Cardiac muscle cell (in vitro differentiated cells and primary cell): ENCODE measurements at places on chromosomes 1 and 21. TPM values are rescaled to one million over a fixed set of nuclear protein-coding genes. Genes with fewer than 3 reads are reported as not detected.
A peak's percentile ranks its signal among the peaks of the same experiment; 100 is the strongest.

- peak; percentile 15 for DNase-seq
- H3K36me3 ChIP-seq, result peaks cover 34% of the 10 kb centered on the region
- peak overlapping the region; percentile 7 for H3K27ac ChIP-seq
- no peak overlapping the region for H3K4me3 ChIP-seq
Measured at GRCh38 chr21:37139902-37140301, 66.8 kb downstream of the TTC3 start.

Gene CHIA
- not detected in 2 replicates for total RNA-seq

- H3K27ac ChIP-seq, result no peak overlapping the region
- H3K27me3 ChIP-seq, result no peaks in the 10 kb centered on the region
- peak; percentile 95 for DNase-seq
- no peaks in the 10 kb centered on the region for H3K36me3 ChIP-seq
Measured at GRCh38 chr1:203480525-203481084, 5.0 kb downstream of the PRELP start.

Gene KRTAP13-2
- not detected in 2 replicates for total RNA-seq

- no peak within 1 kb of the TSS for H3K27ac ChIP-seq
- no peaks in the 10 kb centered on the region for H3K36me3 ChIP-seq
- peak; percentile 9 for DNase-seq
- peaks cover 88% of the 10 kb centered on the region for H3K27me3 ChIP-seq
- H3K4me1 ChIP-seq, result no peaks in the 10 kb centered on the region
Measured at GRCh38 chr1:110674337-110675059, at the start of gene KCNA3. KCNA3 (minus strand) TSS chr1:110674940; CDS start chr1:110674809, 131 bp downstream.

DNA sequence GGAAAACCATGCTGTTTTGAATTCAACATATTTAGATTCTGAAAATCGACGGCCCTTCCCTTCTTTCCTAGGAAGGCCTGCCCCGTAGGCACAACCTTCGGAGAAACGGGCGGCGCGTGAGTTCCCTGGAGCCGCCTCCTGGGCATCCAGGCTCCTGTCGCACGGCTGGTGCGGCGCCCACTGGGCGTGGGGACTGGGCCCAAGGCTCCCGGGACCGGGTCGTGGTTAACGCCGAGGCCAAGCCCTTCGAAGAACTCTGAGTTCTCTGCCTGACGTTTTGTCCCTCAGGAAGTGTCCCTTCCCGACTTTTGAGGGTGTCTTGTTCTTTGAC is 19.2 kb upstream of the TBX15 start:
- no peaks in the 10 kb centered on the region for H3K4me1 ChIP-seq
- no peak overlapping the region for H3K27ac ChIP-seq
- H3K27me3 ChIP-seq, result peaks cover 99% of the 10 kb centered on the region
- no peaks in the 10 kb centered on the region for H3K36me3 ChIP-seq

Gene IRF6
- total RNA-seq, result 1.4 and 2.6 TPM in 2 replicates

Gene OR2AK2
- not detected in 2 replicates for total RNA-seq

DNA sequence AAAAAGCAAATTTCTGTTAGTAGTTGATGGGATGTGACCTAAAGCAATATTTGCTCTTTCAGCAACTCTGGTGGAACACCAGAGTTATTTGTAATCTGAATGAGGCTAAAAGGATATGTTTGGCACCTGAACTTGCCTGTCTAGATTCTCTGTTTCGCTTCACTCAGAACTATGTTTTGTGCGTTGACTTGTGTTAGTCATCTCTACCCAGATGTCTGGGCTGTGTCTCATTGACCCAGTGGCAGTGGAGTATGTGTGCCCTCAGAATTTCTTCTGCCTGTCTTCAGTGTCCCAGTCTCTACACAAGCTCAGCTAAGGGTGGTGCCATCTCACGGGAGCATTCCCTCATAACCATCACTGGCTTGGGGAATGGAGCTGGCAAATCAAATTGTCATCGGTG is 13.9 kb downstream of the KCNK1 start:
- no peak for DNase-seq
- H3K27me3 ChIP-seq, result no peaks in the 10 kb centered on the region
- H3K36me3 ChIP-seq, result no peaks in the 10 kb centered on the region

DNA sequence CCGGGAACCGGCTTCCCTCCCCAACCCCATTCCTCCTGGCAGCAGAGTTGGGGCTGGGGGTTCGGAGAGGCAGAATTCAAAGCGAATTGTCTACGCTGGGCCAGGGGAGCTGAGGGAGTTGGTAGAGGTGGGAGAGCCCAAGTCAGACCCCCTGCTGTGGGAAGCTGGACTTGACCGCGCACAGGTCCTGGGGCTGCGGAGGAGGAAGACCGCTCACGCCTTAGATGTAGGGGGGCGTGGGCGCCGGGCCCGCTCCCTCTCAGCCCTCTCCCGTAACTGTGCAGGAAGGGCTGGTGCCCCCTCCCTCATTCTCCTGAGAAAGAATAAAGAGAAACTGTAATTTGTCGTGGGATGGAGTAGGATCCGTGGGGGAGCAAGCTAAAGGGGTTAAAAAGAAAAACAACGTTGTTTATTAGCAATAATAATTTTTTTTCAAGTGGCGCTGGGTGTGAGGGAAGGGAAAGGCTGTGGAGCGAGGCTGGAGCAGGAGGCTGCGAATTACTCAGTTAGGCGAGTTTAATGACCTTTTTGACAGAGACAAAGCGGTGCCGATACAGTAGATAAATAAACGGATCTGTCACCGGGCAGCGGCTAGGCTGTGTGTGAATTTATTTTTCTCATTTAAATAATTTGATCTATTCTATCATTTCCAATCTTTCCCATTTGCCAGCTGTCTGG is 838 bp upstream of the GRIK3 start:
- DNase-seq, result no peak
- H3K27ac ChIP-seq, result no peak overlapping the region
- no peaks in the 10 kb centered on the region for H3K4me1 ChIP-seq
- peaks cover 95% of the 10 kb centered on the region for H3K27me3 ChIP-seq
- H3K36me3 ChIP-seq, result no peaks in the 10 kb centered on the region

Gene MTMR11
- 1.0 and 1.3 TPM in 2 replicates for total RNA-seq

DNA sequence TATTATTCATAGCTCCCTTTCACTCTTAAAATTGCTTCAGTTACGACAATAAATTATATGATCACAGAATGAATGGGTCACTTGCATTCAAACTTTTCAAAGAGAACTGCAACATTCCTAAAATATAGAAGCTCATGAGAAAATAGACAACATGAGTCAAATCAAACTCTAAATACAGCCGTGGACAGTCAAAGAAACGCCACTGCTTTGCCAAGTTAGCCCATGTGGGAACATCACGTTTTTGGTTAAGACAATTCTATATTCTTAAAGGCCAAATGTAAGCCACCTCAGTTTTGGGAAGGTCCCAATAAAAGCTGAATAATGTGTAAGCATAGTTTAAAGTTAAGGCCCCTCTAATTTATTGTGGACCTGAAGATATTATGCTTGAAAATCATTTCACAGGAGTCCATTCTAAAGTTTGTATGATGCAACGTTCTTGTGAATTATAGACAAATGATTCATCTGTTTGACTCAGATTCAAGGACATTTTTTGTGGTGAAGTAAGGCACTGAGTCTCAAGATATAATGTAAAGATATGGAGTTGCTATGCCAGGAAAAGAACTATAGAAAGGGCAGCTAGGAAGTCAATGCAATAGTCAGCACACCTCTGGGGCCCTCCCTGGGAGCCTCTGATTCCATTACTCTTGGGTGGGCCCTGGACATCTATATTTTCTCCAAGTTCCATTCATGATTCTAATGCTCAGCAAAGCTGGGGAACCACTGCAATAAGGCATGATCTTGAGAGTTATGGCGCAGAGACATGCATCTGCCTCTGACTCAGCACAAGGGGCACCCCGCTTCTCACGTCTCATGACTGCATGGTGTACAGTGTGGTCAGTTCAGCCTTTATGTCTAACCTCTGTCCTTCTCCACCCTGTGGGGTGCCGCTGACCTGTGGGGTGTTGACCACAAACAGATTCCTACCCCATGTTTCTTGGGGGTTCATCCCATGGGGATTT is 33.9 kb downstream of the ETS2 start:
- peak; percentile 94 for DNase-seq
- H3K27me3 ChIP-seq, result no peaks in the 10 kb centered on the region
- no peaks in the 10 kb centered on the region for H3K4me1 ChIP-seq

GRCh38 chr1:22398656-22399420 is 52.8 kb upstream of the ZBTB40 start:
- peaks cover 94% of the 10 kb centered on the region for H3K27me3 ChIP-seq
- H3K36me3 ChIP-seq, result no peaks in the 10 kb centered on the region
- H3K27ac ChIP-seq, result no peak overlapping the region
- DNase-seq, result no peak
- H3K4me3 ChIP-seq, result no peak overlapping the region
- H3K4me1 ChIP-seq, result no peaks in the 10 kb centered on the region

- H3K4me3 ChIP-seq, result no peak overlapping the region
- no peaks in the 10 kb centered on the region for H3K27me3 ChIP-seq
- peaks cover 1% of the 10 kb centered on the region for H3K36me3 ChIP-seq
- peaks cover 21% of the 10 kb centered on the region for H3K4me1 ChIP-seq
Measured at GRCh38 chr1:174005032-174005431, 17.1 kb downstream of the RC3H1 start.

Gene MMP23B
- 23.6 and 30.0 TPM in 2 replicates for total RNA-seq

DNA sequence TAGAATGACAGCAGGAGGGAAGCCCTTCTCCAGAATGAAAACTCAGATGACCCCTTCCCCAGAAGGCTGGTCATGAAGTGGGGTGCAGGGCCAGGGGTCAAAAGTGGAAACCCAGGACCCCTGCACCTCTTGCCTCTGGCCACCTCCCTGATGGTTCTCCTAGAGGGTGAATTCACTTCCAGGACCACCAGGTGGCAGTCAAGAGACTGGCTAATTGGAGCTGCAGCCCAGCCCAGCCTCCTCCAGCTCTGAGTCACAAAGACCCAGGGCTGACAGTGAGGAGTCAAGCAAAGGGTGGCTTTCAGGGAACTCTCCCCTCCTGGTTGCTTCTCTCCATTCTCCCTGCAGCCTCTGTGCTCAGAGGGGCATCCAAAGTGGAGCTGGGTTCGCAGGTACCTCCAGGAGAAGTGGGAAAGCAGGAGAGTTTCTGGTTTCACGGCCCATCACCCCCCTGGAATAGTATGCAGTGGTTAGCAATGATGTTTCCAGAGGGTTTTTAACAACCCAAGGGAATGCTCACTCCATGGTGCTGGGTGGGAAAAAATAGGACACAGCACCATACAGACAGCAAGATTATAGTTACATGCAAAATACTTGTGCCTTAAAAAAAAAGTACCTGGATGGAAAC is 6.1 kb upstream of the EPHB2 start:
- H3K4me3 ChIP-seq, result no peak overlapping the region
- peaks cover 1% of the 10 kb centered on the region for H3K4me1 ChIP-seq
- no peaks in the 10 kb centered on the region for H3K36me3 ChIP-seq

GRCh38 chr1:61055110-61055614 is 27.2 kb upstream of the NFIA start:
- no peak for DNase-seq
- H3K27me3 ChIP-seq, result peaks cover 73% of the 10 kb centered on the region
- H3K27ac ChIP-seq, result no peak overlapping the region
- no peak overlapping the region for H3K4me3 ChIP-seq
- H3K36me3 ChIP-seq, result no peaks in the 10 kb centered on the region

Gene NUP133
- 60.2 and 67.4 TPM in 2 replicates for total RNA-seq

Gene GOLT1A
- total RNA-seq, result 0.33 and 0.74 TPM in 2 replicates

- peaks cover 13% of the 10 kb centered on the region for H3K4me1 ChIP-seq
- no peak for DNase-seq
- H3K4me3 ChIP-seq, result no peak overlapping the region
- H3K36me3 ChIP-seq, result peaks cover 33% of the 10 kb centered on the region
Measured at GRCh38 chr1:36304970-36305914, 926 bp upstream of the SH3D21 start.

DNA sequence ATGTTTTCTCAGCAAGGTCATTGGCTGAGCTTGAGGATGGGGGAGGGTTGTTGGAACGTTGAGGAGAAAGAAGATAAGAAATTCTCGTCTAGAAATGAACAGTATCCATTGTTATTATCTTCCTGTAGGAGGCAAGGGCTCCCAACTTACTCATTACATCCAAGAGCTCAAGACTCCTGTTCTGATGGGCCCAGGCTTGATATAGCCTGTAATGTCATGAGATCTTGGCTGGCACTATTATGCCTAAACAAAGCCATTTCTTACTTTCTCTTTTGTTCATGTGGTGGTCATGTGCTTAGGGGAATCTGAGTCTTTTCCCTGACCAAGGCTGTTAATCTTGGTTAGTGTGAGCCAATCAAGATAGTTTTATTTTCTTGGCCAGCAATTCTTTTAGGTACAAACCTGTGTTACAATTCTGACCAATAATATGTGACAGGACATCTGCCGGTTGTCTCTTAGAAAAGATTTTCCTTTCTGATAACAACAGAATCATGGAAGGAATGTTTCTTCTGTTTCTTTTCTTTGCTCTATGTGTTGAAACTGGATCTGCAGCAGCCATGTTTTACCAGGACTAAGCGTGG is 15.2 kb upstream of the IGSF3 start:
- no peak for DNase-seq
- no peak overlapping the region for H3K27ac ChIP-seq
- no peak overlapping the region for H3K4me3 ChIP-seq
- no peaks in the 10 kb centered on the region for H3K4me1 ChIP-seq

DNA sequence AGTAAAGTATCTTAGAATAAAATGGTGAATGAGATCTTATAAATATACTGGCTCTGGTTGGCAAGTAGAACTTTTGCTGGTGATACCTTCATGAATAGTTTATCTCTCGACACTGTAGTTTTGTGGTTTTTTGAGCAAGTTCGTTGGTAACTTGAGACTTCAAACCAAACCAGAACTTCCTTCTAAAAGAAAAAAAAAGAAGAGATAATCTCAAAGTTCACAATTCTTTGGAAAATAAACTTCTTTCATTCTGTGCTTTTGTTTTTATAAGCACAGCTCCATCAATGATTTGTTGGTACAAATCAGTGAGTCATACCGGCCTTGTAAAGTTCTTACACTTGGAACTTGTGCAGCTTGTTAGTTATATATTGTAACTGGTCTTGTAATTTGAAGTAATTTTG is 2.3 kb downstream of the HIPK1 start:
- peaks cover 24% of the 10 kb centered on the region for H3K4me1 ChIP-seq
- no peak for DNase-seq
- H3K27ac ChIP-seq, result no peak overlapping the region
- H3K4me3 ChIP-seq, result peak overlapping the region; percentile 85
- no peaks in the 10 kb centered on the region for H3K27me3 ChIP-seq

DNA sequence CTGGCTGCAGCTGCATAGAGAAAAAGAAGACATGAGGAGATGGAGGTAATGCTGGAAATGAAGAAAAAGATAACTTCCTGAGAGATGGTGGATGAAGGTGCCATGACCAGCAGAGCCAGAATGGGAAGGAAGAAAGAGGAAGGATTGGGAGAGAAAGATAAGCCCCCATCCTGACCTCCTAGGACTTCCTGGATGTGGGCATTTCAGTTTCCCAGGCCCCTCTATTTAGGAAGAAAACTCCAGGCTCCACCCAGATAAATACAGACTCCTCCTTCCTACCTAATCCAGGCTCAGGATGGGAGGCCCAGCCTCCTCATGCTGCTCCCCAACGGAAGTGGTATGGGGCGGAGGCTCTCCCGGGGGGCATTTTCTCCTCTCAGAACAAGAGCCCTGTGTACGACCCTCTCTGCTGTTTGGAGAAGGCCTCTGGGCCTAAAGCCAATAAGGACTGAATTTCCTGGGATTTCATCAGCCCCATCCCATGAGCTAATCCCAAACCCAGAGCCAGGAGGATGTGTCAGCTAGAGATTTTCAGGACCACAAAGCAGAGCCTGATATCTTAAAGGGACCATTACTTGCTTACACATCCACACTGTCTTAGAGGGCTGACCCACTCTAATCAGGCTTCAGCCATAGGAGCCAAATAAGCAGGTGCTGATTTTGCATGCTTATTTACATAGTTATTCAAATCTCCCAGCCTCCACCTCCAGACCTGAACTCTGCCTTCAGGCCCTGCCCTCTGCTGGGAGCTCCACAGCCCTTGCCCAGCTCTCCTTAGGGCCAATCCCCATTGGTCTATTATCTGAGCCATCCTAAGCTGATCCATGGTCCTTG is 5.1 kb upstream of the ARHGEF2 start:
- H3K36me3 ChIP-seq, result no peaks in the 10 kb centered on the region
- H3K27ac ChIP-seq, result no peak overlapping the region
- DNase-seq, result no peak
- H3K4me1 ChIP-seq, result peaks cover 21% of the 10 kb centered on the region

Gene SLFNL1
- 1.5 and 3.0 TPM in 2 replicates for total RNA-seq
